Hippocampal formation (tissue), 2 donors: ENCODE measurements at places on chromosomes 4 and X.

DNA sequence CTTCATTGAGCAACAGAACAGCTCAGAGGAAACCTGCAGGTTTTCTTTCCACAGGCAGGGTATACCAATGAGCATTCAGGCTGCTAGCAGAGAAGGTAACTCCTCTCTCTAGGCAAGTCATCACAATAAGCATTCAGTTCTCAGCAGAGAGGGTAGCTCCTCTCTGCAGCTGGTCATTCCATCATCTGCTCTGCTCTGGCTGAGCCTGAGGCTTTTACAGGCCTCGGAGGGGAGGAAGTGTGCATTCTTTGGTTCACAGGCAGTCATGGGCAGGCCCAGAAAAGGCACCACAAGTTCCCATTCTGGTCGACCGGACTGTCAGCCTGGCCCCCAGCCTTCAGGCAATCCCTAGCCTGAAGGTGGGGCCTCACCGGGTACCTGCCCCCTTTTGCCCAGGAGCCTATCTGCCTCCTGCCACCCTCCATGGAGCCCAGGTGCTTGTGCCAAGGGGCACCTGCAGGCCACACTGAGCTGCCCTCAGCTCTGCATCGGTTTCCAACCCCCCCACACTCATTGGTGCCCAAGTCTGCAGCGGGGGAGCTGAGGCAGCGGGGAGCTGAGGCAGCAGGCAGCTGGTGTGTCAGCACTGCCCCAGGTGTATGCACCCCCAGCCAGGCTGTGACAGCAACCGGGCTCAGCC is 83.1 kb downstream of the PRDM5 start:
- DNase-seq = no peak

DNA sequence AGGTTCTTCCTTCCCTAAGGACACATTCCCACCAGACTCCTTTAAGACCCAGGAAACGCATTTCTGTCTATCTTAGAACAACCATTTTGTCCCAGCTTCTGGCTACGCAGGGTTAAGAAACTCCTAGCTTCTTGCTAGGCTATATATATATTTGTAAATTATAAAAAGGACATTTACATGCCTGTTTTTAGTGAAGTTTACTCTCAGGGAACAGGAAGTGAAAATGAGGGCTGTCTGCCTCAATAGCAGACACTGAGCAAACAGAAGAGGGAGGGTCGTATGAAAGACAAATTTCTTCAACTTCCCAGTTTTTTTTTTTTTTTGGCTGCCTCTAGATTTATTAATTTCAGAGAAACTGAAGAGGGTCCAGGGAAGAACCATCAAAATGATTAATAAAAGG is 9.3 kb upstream of the FRMPD3 start:
- DNase-seq = no peak

DNA sequence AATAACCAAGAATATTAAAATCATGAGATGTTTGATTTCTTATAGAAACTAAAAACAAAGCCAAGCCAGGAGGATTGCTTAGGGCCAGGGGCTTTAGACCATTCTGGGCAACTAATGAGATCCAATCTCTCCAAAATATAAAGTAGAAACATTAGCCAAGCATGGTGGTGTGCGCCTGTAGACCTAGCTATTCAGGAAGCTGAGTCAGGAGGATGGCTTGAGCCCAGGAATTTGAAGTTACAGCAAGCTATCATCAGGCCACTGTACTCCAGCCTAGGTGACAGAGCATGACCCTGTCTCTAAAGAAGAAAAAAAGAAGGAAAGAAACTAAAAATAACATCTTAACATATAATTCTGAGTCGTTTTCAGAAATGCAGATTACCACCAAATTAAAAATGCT is 96.7 kb downstream of the NAF1 start:
- DNase-seq = no peak

- DNase-seq = no peak
Measured at GRCh38 chrX:15724911-15725310, 13.2 kb upstream of the CA5B start.

DNA sequence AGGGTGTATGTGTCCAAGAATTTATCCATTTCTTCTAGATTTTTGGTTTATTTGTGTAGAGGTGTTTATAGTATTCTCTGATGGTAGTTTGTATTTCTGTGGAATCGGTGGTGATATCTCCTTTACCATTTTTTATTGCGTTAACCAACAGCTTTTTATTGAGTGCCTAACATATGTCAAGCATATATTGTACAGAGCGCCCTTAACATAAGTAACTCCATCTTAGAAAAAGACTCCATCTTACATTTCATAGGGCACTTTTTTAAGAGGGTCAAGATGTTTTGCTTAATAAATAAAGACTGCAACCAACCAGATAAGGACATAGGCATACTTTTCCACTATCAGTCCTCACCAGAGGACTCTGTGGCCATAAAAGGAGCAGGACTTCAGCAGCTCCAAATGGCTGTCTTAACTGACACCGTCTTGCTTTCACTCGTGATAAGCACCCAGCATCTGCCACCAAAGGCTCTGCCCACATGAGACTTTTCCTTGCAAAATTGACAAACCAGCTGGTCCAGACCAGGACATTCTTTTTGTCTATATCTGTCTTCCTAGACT is 75.0 kb downstream of the HS6ST2 start:
- no peak for DNase-seq

DNA sequence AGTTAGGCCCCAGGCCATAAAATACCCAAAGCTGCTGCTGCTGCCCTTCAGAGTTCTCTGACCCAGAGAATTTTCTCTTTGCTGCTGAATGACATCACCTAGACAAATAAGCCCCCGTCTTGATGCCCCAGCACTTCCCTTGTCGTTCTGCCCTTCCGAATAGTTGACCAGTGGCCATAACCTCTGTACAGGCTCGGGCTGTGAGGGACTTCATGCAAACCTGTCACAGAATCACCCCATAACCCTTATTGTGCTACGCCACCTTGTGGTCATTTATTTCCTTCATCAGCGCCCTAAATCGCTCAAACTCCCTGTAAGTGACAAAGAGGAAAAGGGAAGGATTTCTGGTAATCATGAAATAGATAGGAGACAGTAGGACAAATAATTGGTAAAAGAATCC is 18.8 kb downstream of the SPACA5 start:
- peak; percentile 26 for DNase-seq

- no peak for DNase-seq
Measured at GRCh38 chrX:149374751-149375150, 130.4 kb downstream of the IDS start.

- DNase-seq = no peak
Measured at GRCh38 chr4:14254252-14254651, 626.7 kb upstream of the BOD1L1 start.

GRCh38 chr4:110518889-110519490 is 43.0 kb downstream of the ENPEP start:
- DNase-seq = no peak

GRCh38 chrX:46712764-46713163 is 46.2 kb downstream of the SLC9A7 start:
- no peak for DNase-seq

DNA sequence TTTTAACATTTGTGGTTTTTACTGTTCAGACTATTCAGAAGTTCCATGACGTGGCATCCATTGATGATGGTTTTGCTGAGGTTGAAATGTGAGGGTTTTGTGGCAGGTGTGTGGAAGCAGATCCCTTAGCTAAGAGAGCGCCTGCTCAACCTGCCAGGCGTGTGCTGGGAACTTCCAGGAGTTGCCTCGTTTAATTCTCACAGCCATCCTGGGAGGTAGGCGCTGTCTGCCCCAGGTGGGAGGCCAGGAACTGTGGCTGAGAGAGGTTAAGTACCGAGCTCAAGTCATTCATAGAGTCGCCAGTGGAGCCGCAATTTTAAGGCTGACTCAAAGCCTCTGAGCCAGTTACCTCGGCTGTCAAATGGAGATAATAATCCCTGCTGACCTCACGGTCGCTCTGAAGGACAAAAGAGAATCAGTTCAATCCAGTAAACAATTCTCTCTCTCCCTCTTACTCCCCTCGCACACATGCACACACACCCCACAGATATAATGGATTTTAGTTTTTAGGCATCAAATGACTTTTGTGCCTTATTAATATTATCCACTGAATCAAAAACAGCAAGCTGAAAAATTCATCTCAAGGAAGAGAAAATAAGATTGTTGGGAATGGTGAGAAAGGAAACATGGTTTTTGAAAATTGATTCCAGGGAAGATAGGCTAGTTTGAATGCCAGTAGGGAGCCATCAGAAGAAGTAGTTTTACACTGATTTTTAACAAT is 171.3 kb downstream of the PTTG2 start:
- no peak for DNase-seq

DNA sequence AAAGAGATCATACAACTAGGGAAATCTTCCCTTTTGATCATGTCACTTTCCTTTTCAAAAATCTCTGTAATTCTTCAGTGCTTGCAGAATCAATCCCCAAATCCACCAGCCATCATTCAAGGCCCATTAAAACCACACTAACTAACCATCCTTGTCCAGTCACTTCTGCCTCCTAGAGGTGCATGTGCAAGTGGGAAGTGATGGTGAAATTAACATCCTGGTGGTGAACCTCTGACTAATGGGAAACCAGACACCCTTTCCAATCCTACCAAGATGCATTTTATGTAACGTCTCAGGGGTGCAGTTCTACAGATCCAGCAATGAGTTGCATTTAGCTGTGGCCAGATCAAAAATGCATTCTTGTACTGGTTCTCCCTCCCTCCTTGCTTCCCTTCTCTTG is 341.8 kb downstream of the RAPGEF2 start:
- DNase-seq = no peak

DNA sequence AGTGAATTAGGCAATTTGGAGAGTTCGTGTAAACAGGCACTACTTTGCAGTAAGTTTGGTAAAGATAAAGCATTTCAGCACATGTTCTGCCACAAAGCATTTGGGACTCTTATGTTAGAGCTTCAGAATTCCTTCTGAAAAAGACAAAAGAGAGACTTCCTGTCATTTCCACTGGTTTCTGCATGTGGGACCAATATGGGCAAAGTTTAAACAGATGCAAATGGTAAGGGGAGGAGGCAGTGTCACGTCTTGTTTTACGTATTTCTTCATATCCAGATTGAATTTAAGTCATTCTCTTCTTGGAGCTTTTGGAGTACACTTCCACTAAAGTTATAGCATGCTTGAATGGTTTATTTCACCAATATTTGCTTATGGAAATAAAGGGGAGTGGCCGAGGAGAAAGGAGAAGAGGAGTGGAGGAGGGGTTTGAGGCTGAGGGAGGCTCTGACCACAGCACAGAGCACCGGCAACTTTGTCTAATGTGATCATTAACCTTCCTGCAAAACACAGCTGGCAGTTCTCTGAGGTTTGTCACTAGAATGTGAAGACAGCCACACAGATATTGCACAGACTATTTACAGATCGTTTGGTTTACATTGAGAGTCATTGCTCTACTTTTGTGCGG is at the start of gene APELA:
APELA (plus strand) TSS at position 479 of the 625 bp plus-strand sequence. CDS start 154 bp downstream, outside the sequence.
- no peak for DNase-seq

DNA sequence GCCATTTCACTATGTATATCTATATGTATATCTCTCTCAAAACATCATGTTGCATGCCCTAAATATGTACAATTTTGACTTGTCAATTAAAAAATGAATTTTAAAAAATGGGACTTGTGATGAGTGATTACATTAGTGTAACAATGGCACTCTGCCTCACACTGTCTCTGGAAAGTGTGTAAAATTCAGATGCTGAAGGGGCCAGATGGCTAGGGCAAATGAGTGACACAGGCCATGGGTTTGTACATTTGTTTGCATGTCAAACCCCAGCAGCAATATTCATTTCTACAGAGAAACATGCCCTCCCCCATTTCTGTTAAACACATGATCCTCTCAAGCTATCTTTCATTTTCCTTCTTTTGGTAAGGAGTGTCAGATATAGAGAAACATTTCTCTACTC is 8.1 kb downstream of the SCARB2 start:
- no peak for DNase-seq

DNA sequence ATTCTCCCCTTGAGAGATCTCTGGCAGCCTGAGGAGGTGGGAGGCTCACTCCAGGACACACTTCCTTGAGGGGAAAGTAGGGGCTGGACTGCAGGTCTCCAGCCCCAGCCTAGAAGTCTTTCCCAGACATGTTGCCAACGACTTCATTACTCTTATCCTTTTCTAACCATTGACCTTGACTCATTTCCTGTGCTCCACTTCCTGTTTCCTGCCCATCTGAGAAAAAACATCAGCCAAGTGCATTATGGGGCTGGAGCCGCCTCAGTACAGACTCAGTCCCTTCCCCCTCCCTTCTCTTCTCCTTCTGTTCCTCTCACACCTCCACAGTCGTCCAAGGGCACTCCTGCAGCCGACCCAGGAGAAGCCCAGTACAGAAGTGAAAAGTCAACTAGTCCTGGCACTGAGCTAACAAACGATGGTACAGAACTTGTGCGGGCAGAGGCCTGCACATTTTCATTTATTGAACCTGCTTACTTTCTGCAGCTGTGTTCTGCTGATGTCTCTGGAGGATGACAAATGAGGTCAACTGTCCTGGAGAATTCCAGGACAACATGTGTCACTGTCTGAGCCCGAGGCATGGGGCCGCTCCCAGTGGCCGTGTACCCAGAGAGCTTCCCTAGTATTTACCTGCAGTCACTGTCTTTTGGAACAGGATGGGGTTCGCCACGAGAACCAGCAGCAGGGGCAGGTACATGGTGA is 20.1 kb downstream of the GPR143 start:
- DNase-seq = no peak

- DNase-seq = no peak
Measured at GRCh38 chr4:76799140-76799539, 98.8 kb downstream of the SOWAHB start.

- DNase-seq = no peak
Measured at GRCh38 chrX:10101269-10101668, 55.5 kb upstream of the CLCN4 start.

- DNase-seq = no peak
Measured at GRCh38 chrX:37894725-37895124, 47.4 kb upstream of the DYNLT3 start.

DNA sequence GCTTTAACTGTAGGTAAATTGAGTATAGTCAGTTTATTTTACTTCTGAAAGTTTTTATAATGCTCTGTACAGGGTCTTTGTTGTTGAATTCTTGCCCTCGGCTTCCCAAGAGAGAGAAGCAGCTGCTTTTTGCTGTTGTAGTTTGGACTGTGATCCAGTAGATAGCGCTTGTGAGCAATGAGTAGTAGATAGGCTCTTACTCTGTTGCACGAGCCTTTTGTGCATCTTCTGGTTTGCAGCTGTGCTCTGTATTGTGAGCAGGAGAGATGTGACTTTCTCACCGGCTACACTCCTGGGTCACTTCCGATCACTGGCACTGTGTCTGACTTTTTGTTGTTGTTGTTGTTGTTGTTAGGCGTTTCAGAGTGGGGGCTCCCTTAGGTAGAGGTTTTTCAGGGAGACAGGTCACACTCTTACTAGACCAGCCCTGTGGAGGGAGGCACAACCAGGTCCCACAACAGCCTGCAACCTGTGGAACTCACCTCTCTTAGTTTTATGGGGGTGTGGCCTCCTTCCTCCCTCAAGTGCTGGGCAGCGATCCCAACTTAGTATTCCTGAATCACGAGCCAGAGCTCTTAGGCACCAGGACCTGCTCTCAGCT is 822.1 kb upstream of the GALNTL6 start:
- no peak for DNase-seq

DNA sequence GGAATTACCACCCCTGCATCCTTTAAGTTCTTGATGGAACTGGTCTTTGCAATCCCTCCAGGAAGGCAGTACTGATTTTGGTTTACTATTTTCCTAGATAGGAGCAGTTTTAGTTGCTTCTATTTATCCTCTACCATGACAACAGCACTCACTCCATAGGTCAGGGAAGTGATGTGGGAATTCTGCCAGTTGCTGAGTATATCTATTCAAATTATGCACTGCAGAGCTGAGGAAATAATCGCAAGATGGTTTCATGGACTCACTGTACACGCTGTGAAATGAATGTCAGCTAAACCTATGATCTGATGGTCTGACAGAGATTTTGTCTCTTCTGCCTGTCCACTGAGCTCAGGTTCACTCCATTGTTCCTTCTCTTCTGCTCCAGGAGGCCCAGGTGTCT is 135.8 kb downstream of the FAAH2 start:
- no peak for DNase-seq

GRCh38 chrX:136202889-136203288 is 48.3 kb downstream of the MAP7D3 start:
- DNase-seq = no peak
